Activated T-helper 17 cell treated with anti-CD3 and anti-CD28 coated beads, Interleukin-2, amount 50 U/mL, for 72 hours (primary cell): ENCODE measurements at places on chromosomes 2 and 18. TPM values are rescaled to one million over a fixed set of nuclear protein-coding genes. Genes with fewer than 3 reads are reported as not detected.
A peak's percentile ranks its signal among the peaks of the same experiment; 100 is the strongest.

Gene RUFY4
- 0.19 TPM for total RNA-seq

DNA sequence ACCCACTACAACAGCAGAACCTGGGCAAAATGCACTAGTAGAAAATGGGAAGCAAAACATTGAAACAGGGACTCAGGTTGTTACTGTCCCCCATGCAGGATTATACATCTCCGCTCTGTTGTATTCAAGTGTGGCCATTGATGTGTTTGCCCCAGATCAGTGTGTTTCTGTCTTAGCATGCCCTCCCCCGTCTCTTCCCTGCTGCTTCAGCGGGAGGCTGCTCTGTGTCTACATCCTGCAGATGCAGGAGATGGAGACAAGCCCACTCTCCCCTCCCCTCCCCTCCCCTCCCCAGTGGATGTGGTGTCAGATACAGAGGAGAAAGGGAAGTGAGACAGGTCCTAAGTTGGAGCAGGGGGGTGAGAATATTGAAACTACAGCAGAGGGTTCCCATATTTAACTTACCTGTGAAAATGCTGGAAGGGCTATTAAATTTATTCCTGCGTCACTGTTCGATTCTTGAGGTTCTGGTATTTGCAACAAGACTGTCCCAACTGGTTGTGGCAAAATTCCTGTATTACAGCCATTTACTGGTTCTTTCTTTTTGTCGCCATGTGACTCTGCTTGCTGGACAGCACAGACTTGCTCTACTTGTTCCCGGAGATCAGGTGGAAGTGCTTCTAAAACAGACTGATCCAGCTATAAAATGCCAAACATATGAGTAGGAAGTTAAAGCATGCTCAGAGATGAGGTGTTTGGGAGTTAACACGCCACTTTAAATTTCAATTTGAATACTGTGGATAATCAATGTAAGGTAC, 67.0 kb downstream of the EIF5B start:
- ATAC-seq = no peak

GRCh38 chr2:173235947-173236803, 118.5 kb upstream of the CDCA7 start:
- ATAC-seq = no peak

DNA sequence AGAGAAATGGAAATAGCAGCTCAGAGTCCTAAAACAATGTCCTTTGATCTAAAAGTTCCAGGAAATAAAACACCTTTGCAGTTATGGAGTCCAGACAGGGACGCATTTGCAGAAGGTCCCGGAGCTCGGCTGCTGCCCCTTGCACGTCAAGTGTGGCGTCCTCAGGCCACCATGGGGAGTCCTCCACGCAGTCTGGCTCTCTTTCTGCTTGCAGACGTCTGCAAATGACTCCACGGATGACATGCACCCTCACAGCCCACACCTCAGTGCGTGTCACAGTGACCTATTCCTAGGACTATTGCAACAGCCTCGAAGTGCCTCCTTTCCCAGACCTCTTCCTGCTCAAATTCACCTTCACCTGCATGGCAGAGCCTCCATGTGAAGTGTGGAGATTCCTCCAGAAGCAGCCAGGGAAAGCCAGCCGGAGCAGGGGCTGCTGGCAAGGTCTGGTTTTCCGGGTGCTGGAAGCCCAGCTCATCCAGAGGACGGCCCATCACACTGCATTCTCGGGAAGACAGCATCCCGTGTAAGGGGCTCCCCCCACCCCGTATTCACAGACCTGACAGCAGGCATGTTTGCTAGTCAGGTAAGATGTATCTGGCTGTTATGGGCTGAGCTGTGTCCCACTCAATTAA, 137.7 kb downstream of the ASB1 start:
- no peak for ATAC-seq

GRCh38 chr2:138723196-138723987, 56.8 kb downstream of the NXPH2 start:
- no peak for ATAC-seq

GRCh38 chr18:62101321-62101721, 85.5 kb downstream of the PIGN start:
- no peak for ATAC-seq

DNA sequence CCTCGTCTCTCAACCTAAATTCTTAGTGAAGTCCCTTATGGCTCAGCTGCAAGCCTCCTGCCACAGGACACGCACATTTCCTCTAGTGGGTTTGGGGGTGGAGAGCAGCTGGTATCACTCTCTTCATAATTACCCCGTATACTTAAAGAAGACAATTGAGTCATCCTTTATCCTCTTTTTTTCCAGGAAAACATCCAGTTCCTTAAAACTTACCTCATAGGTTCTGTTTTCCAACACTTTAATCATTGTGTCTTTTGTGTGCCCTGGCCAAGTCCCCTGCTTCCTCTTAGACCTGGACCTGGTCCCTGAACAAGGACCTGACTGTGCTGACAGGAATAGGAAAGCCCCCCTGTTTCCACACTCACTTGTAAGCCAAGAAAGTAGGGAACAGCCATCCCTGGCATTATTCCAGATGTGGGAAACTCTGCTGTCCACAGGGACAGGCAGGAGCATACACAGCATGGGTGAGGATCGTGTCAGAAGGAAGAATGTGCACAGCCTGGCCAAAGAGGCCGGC, 42.3 kb upstream of the MYO1B start:
- peak; percentile 68 for ATAC-seq

DNA sequence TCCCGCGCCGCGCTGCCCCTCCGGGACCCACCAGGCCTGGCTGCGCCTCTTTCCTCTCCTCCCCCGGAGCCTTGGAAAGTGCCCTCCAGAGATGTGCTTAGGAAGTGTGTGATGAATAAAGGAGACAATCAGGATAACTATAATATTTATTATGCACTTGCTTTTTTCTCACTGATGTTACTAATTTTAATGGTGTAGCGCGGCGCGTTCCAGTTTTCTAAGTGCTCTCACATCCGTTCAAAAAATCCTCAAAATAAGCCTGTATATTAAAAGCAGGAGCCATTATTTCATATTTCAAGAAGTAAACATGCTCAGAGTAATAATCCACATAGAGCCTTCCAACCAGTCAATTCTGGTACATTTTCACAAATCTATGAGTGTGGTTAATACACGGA, 941 bp upstream of the MPPE1 start:
- ATAC-seq = no peak

- ATAC-seq = no peak
These were observed 65.7 kb downstream of the REL start for GRCh38 chr2:60947056-60947455.
